SJCRH30 (cell line): ENCODE measurements at places on chromosomes 7 and 10. TPM values are rescaled to one million over a fixed set of nuclear protein-coding genes. Genes with fewer than 3 reads are reported as not detected.

The TRIM50 gene
- not detected in 2 replicates for total RNA-seq

GRCh38 chr7:514651-515598 lies 4.7 kb downstream of the PDGFA start:
- peak; percentile 55 for DNase-seq

DNA sequence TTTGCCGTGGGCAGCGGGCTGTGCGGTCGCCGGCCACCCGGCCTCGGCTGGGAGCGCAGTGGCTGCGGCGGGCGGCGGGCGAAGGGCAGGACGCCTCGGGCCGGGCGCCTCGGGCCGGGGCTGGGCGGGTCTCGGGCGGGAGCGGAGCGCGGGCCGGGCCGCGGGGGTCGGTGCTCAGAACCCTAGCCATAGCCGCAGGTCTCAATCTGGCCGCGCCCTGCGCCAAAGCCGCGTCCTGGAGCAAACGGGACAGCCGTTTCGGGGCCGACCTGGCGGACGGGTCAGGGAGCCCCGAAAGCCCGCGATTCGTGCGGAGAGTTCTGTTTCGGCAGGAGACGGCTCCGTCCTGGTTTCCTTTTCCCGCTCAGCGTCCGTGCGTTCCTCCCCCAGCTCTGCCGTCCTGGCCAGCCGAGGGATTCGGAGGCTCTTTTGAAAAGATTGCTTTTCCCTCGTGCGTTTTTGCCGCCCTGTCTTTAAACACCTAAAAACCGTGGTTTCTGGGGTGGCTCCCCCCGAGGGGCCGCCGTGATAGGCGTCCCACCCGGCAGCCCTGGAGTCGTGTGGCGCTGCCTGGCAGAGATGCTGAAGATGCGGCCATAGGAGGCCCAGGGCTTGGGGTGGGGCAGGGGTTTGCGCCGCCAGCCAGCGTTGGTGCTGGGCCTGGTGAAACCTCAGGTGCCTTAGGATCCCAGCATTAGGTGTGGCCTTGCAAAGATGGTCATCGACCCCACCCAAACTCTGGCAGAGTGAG lies 727 bp downstream of the RET start:
- no peak for DNase-seq

- DNase-seq = no peak
Observed at GRCh38 chr10:95237376-95238170, 43.5 kb downstream of the ACSM6 start.

DNA sequence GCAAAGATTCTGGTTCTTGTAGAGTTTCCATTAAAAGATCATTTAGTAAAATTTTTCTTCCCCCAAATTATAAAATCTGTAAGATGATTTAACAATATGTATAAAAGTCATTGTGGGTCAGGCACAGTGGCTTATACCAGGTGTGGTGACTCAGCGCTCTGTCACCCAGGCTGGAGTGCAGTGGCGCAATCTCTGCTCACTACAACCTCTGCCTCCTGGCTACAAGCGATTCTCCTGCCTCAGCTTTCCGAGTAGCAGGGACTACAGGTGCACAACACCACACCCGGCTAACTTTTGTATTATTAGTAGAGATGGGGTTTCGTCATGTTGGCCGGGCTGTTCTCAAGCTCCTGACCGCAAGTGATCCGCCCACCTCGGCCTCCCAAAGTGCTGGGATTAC lies 68.0 kb downstream of the SEPTIN14 start:
- DNase-seq = no peak

DNA sequence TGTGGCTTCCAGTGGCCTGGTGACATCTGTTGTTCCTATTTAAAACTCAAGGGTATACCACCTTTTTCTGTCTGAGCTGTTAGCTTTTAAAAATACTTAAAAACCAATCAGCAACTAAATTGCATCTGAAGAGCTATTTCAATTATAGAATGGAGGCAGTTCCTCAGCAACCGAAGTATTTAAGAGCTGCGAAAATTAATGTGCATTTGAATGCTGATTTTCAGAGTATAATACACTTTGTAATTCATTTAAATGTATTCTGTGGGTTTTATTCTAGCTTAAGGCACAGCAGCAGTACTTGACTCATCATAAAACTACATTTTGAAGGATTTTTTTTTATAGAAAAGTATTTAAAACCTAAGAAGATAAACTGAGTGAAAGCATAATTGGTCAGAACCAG lies 404.9 kb upstream of the PRKCQ start:
- no peak for DNase-seq

GRCh38 chr10:93542358-93542791 lies 24.1 kb upstream of the FFAR4 start:
- DNase-seq = peak; percentile 97

The ZNF804B gene
- total RNA-seq = 0.04 and 0.05 TPM in 2 replicates

- DNase-seq = no peak
Observed at GRCh38 chr10:3491571-3491970, 293.4 kb downstream of the KLF6 start.

The TFPI2 gene
- 4.3 and 5.4 TPM in 2 replicates for total RNA-seq

The SEMA3C gene
- 37.0 and 39.3 TPM in 2 replicates for total RNA-seq

The ACSM6 gene
- 0.08 TPM in 1 of 2 replicates, not detected in the other for total RNA-seq

- no peak for DNase-seq
Observed at GRCh38 chr7:150430465-150431085, 19.9 kb upstream of the GIMAP8 start.

The PNLIPRP1 gene
- not detected in 2 replicates for total RNA-seq

- DNase-seq = peak; percentile 48
Observed at GRCh38 chr10:87092861-87093631, 1.6 kb downstream of the GLUD1 start.

DNA sequence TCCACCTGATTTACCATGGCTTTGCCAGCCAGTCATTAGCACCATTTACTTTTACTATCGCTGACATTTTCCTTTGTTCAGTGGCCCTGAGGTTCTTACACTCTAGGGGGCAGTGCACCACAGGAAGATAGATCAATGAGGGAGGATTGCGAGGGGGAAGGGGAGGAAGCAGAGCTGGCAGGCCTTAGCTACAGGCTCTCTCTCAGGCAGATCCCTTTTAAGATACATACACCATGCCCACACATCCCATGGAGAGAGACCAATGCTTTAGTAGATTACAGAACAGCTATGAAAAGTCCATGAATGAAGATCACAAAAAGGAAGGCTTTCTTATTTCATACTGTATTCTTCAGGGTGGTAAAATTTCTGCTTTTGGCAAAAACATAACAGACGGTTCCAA lies 47.4 kb downstream of the DENND11 start:
- DNase-seq = peak; percentile 67

- no peak for DNase-seq
Observed at GRCh38 chr10:116771959-116772585, 29.7 kb upstream of the HSPA12A start.

DNA sequence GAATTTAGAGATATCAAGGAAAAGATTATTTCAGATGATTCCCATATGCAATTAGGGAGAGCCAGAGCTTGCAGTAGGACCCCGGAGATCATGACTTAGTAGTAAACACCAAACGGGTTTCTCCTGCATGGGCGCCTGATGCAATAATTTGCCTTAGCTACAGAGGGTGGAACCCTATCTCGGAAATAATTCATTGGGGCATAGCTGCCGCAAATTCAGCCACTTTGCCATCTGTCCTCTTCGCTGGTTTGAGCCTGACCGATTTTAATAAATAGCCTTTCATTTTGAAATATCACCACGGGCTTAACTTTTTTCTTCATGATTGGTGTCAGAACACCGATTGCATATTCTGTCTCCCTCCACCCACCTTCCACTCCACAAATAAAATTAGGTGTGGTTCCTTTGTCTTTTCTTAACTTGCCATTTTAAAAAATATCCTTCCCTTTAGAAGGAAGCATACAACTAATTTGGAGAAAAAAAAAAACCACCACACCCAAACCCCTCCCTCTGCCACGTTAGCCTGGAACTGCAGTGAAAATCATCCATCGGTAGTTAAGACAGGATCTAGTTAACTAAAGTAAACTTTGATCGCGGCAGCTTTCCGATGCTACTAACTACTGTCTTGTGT lies 1.4 kb downstream of the GARS1 start:
- DNase-seq = peak; percentile 50
